ENCODE measurements at places on chromosomes 1 and 21. TPM values are rescaled to one million over a fixed set of nuclear protein-coding genes. Genes with fewer than 3 reads are reported as not detected.

- DNase-seq: no peak
Measured at GRCh38 chr1:78281580-78281979, 209.2 kb upstream of the PTGFR start.

- no peak for DNase-seq
Measured at GRCh38 chr1:228455715-228456114, 31.5 kb upstream of the RNF187 start.

DNA sequence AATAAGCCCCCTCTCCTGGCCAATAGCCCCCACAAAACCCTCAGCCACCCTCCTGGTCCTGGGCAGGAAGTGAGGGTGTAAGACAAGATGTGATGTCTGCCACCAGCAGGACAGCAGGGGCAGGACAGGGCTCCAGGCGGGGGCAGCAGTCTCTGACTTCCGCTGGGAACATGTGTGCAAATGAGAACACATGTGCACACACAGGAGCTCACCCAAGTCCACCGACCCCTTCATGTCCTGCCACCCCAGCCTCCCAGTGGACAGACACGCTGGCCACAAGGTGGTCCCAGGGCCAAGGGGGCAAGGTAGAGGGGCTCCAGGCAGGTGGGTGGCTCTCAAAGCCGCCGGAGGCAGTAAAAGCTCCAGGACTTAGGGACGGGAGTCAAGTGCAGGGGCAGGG is 60.1 kb downstream of the KCNAB2 start:
- DNase-seq: no peak

DNA sequence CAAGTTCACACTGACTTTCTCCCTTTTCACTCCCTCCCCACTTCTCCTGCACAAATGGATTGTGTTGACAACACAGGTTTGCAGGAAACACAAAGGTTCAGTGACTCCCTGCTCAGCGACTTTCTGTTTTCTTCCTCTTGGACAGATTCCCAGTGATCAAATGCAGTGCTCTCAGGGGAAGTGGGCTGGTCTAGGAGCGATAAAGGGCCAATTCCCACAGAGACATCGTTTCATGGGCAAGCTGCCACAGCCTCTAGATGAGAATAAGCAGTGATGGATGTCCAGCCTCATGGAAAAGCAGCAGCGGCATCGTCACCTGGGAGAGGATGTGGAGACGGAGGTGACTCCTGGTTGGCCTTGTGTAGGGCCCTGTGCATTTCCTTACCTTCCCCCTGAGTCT is 30.6 kb downstream of the FYB2 start:
- DNase-seq: no peak

- DNase-seq: no peak
Measured at GRCh38 chr1:213723187-213723586, 264.6 kb upstream of the PROX1 start.

GRCh38 chr1:228999446-229000170 is 264.3 kb downstream of the RHOU start:
- no peak for DNase-seq

- peak; percentile 50 for DNase-seq
Measured at GRCh38 chr21:41068967-41069642, 98.9 kb upstream of the BACE2 start.

GRCh38 chr1:231938711-231939110 is 312.1 kb downstream of the DISC1 start:
- DNase-seq: no peak

DNA sequence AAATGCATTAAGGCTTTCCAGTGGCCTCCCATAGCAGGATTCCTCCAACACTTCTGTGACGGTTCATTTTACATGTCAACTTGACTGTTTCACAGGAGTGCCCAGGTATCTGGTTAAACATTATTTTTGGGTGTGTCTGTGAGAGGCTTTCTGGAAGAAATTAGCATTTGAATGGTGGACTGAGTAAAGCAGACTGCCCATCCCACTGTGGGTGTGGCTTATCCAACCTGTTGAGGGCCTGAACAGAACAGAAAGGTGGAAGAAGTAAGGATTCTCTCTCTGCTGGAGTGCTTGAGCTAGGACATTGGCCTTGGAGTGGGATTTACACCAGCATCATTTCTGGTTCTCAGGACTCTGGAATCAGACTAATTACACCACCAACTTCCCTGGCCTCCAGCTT is 85.6 kb downstream of the RGS7 start:
- no peak for DNase-seq

- no peak for DNase-seq
Measured at GRCh38 chr1:8201331-8201861, 116.5 kb upstream of the SLC45A1 start.

- no peak for DNase-seq
Measured at GRCh38 chr1:210339500-210339899, 10.8 kb downstream of the HHAT start.

GRCh38 chr1:232844791-232845190 is 39.6 kb downstream of the MAP10 start:
- DNase-seq: no peak

DNA sequence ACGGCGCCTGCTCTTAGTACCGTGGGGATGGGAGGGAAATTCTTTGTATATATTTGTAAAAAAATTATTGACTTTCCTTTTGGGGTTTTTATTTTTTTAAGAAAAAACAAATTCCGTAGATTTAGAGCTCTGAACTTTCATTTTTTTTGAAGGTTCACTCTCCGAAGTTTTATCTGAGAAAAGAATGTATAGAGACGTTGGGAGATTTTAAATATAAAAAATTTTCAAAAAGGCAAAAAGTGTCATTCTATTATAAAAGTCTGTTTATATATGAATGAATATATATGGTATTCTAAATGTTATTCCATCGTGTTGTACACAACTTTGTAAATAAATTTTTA is 2.4 kb downstream of the FOXD3 start:
- no peak for DNase-seq

DNA sequence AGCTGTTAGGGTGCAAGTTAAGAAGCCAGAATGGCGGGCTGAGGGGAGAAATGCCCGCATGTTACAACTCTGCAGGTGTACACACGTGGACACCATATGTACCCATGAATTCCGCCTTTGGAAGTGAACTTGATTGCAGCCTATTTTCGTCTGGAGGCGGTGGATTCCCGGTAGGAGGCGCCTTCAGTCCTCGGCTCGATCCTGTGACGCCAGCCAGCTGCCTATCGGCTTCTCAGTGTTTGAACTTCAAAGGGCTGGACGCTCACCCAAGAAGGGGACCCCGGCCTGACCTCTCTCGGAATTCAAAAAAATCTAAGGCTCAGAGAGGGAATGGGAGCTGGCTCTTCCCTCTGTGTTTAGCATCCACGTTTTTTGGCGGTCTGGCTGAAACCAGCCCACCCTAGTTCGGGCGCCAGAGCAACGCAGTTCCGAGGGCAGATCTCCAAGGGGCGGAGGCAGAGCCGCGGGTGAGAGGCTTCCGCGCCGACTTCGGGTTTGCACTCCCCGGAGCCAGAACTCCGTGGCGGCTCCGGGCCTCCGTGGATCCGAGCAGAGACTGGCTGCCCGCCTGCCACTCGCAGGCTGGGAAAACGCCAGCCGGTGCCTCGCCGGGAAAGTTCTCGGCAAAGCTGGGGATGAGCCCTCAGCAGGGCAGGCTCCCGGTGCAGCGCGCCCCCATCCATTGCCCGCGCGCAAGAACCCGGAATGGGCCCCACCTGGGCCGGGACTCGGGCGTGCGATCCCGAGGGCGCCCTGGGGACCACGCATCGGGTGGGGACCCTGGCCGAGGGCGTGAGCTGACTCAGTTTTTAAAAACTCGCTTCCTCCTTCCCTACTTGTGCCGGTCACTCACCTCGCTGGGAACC is 996 bp upstream of the TMEM51 start:
- peak; percentile 42 for DNase-seq

- no peak for DNase-seq
Measured at GRCh38 chr1:111789142-111789541, 33.4 kb downstream of the DDX20 start.

TNFRSF18 gene
- total RNA-seq: 0.44 TPM

PCP4L1 gene
- total RNA-seq: not detected

UMODL1 gene
- not detected for total RNA-seq

OPTC gene
- total RNA-seq: not detected

GNG12 gene
- 87.0 TPM for total RNA-seq

LEMD1 gene
- 1.7 TPM for total RNA-seq

RAB42 gene
- total RNA-seq: 3.4 TPM

TMEM200B gene
- 8.7 TPM for total RNA-seq

All from omental fat pad (tissue), 4 donors.